ENCODE measurements at places on chromosomes 5 and 9.

GRCh38 chr9:20270161-20270560, 352.1 kb downstream of the MLLT3 start:
- no peak for DNase-seq

DNA sequence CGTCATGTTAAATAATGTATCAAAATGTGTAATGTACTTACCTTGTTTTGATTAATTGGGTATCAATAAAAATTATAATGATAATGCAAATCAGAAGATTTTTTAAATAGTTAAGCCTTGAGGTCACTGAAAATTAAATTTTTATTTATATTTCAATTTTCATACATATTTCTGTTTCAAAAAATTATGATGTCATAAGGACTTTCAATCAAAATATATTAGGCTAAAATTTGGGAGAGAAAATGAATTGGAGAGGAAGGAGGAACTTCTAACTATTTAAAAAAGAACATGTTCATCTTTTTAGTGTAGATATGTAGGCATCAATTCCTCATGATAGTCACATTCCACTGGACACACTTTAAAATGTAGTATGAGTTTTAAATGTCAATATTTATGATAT, 29.1 kb upstream of the ERAP1 start:
- no peak for DNase-seq

- peak; percentile 48 for DNase-seq
These were observed 684 bp upstream of the MED7 start for GRCh38 chr5:157143127-157143971.

GRCh38 chr5:144032375-144032774, 138.1 kb downstream of the YIPF5 start:
- no peak for DNase-seq

GRCh38 chr9:89796606-89797005, 191.8 kb downstream of the GADD45G start:
- DNase-seq = no peak

DNA sequence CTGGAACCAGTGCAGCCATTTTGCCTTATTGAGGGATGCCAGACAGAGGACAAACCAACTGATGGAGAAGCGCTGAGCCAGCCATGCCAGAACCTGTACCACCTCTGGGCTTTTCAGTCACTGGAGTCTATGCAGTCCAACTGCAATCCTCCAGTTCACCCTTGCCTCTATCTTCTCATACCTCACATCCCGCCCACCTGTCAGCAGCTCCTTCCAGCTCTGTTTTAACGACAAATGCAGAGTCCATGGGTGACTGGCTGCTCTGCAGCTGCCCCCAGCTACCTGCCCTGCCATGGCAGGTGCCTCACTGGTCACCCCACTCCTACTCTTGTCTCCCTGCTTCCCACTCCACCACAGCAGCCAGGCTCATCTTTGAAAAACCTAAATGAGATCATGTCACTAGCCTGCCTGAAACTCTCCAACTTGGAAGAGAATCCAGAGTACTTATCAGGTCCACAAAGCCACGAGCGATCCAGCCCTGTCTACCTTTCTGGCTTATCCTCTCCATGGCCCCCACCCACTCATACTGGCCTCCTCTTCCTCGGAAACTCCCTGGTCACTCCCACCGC, 14.0 kb upstream of the ACSL6 start:
- no peak for DNase-seq

- no peak for DNase-seq
These were observed 76.2 kb downstream of the TSPAN17 start for GRCh38 chr5:176723440-176723839.

- DNase-seq = no peak
These were observed 26.1 kb upstream of the SLC6A3 start for GRCh38 chr5:1471240-1471853.

- no peak for DNase-seq
These were observed 97.7 kb downstream of the CFAP95 start for GRCh38 chr9:69918322-69918721.

DNA sequence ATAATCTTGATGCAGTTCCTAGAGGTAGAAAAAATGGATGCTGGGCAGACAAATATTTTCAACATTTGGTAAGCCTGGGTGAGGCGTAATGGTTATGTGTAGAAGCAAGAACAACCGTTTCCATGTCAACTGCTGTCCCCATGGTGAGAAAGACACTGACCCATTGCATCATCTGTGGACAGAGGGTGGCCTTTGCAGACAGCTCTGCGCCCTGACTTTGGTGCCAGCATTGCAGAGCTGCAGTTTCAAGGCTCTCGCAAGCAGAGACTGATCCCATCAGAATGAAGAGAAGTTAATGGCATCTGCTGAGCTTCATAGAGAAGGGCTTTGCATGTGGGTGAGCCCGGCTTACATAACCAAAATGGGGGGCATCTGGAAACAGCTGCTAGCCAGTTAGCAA, 179.0 kb upstream of the ADRA1B start:
- DNase-seq = no peak

DNA sequence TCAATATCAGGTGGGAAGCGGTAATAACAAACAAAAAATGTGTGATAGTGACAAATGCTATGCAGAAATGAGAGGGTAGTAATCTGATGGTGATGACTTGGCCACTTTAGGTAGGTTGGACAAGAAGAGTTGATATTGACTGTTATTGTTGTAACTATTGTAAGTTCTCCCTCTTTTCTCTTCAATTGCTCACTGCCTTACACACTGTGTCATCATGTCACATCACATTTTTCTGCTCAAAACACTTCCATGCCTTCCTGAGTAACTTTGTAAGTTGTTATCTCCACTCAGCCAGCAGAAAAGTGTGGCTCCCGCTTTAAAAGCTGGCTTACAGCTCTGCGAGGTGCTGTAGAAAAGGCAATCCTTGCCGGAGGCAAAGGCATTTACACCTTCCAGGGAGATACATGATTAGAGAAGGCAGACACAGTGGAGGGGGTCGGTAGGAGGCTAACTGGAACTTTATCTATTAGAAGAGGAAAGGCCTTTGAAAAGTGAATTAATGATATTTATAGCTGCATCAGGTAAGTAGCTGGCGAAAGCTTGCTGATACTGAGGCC, 85.2 kb upstream of the CLINT1 start:
- DNase-seq = no peak

DNA sequence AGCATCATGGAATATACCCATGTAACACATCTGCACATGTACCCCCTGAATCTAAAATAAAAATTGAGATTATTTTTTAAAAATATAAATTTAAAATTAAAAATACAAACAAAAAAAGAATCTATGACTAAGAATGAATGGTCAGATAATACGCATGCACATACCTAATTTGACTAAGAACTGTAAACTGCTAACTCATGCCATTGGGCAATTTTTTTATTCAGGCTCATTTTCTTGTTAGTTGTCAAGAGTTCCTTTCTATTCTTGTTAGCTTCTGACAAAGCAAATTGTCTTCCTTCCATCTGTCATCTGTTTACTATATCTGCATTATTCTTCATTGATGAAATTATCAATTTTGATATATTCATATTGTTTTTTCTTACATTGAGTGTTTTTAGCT, 69.5 kb upstream of the HAND1 start:
- no peak for DNase-seq

DNA sequence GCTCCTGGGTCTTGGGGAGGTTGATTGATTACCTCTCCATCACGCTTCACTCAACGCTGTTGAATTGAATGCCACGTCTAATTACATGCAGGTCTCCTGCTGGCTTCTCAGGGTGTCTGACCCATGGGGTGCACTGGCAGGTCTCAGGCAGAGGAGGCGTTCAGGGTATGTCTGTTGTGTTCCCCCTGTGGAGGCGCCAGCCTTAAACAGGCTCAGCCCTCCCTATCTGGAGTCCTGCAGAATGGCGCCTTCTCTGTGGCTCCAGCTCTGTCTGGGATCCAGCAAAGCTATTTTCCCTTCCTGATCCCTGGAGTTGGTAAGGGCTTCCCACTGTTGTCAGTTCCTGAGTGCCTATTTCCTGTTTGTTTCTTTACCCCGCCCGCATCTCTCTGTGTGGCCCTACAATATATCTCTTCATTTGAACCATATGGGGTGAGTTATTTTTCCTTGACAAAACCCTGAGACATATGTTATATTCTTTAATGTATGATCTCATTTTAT, 150.0 kb downstream of the NTRK2 start:
- no peak for DNase-seq

GRCh38 chr5:14445576-14446290, 135.9 kb upstream of the OTULINL start:
- no peak for DNase-seq

DNA sequence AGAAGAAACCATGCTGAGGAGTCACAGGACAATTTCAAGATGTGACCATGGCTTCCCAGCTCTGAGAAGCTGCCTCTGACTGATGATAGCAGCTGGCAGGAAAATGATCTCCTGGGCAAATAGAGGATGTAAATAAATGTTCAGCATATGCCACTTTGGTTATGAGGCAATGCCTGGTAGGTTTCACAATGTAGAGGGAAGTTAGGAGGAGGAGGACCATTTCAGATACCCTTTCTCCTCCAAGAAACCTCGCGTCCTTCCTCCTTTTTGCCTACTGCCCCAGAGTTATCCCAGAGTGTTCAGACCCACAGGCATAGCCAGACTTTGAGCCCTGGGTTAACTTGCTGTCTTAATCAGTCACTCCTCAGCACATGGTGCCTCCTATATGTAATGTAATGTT, 541.6 kb upstream of the DAP start:
- DNase-seq = no peak

- DNase-seq = no peak
These were observed 10.3 kb upstream of the GPSM1 start for GRCh38 chr9:136316896-136317676.

DNA sequence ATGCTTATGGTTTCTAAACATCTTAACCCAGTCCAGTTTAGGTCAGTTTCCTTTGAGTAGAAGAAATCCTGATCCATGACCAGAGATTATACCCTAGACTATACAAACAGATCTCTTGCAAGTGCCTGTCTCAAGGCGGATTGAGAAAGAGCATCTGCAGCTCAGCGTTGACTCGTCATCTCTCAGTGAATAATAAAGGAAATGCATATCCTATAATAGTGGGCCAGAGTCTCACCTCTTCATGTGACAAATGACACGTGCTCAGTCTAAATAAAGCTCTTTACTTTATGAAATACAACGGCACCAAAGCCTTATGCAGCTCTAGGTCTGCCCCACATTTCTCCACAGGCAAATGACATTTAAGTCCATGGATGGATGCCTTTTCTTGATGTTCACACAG, 179.4 kb upstream of the NR3C1 start:
- DNase-seq = no peak

- DNase-seq = no peak
These were observed 14.1 kb downstream of the COL15A1 start for GRCh38 chr9:98957826-98958225.

DNA sequence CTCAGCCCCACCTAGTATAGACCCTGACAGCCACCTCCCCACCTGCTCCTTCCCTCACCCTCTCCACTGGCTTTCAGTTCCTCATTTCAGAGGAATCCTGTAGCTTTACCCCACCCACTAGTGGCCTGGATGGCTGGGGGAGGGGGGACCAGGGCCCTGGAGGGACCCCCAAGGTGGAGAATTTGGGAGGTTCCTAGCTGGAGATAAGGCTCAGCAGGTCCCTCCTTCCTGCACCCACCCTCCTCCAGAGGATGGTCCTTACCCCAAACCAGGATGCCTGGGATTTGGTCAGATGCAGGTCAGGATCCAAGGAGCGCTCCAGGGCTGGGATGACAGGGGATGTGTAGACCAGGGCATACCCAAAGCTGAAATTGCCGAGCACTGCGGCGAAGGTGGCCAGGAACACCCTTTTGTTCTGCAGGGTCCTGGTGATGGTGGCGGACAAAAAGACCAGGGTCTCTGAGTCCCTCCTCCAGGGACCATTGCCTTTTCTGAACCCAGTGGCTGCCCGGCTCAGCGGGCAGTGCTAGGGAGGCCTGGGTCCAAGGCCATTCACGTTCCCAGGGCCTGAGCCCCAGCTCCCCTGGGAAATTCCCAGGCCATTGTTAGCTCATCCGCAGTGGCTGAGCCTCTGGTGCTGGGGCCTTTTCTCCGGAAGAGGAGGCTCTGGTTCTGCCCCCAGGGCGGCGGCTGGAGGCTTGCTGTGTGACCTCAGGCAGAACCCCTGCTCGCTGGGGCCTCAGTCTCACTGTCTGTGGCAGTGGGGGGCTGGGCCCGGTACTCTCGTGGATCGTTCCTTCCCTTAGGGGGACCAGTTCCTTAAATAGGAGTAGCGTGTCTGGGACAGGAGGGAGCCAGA, 678 bp downstream of the SLC2A6 start:
- peak; percentile 54 for DNase-seq

DNA sequence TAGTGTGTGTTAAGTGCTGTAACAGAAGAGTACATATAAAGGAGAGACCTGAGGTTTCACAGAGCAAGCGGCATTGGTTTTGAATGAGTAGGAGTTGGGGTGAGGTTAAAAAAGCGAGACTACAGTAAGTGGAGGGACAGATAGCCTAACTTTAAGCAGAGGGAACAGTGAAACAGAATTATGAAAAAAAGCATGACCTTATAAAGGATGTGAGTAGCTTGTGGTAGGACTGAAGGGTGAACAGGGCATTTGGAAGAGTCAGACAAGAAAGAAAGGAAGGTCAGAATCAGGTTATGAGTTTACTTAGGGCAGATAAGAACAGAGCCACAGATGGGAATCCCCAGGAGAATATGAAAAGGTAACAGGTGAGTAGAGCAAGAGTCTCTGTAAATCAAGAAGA, 22.5 kb downstream of the MSANTD3 start:
- no peak for DNase-seq

GRCh38 chr5:6542421-6543345, 90.2 kb downstream of the NSUN2 start:
- DNase-seq = no peak

GRCh38 chr5:67085616-67086015, 111.0 kb downstream of the CD180 start:
- DNase-seq = no peak

DNA sequence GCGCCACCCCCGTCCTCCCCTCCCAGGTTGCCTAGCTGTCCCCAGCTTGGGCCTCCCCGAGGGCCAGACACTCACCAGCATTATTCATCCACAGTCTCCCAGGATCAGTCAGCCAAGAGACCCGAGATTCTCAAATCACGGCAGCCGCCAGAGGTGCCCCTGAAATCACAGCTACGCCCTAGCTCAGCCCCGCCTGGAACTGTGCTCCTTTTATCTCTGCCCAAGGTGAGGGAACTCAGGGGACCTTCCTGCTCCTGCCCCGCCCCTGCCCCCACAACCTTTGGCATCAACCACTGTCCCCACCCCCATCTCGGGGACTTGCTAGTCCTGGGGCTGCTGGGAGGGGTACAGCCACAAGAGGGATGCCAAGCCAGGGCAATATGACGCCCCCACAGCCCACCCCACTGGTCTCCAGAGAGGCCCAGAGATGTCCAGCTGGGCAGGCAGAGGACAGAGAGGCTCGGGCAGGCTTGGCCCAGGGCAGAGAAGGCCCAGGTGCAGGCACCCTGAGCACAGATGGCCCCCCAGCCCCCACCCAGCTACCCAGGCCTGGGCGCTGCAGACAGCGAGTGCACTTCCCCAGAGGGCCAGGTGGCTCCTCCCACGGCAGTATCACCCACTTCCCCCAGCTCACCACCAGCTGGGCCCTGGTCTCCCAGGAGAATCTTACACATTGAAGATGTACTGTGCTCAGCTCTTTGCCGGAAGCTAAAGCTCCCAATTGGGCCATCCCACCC, at the start of gene FUT7:
Gene FUT7, minus strand, starts transcription at position 185 of the 737 bp plus-strand sequence. Its CDS starts 97 bp downstream, at position 88.
- peak; percentile 61 for DNase-seq

DNA sequence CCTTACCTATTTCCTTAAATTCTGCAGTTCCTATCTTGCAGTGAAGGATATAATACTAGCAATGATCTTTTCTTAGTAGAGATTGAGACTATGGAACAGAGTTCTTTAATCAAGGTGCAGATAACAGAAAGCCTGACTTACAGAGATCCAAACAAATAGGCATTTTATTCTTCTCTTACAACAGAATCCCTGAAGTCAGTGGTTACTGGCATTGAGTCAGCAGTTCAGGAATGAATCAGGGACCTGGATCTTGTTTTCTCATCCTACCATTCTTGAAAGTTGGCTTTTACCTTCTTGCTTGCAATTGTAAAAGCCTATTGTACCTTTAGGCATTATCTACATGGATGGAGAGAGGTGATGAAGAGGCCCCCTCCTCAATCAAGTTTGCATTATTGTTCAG, 47.5 kb upstream of the TLE4 start:
- DNase-seq = no peak

Measured in CD4-positive, alpha-beta T cell treated with Interleukin-15 for 1 hour (primary cell).